ENCODE measurements at places on chromosomes 1 and 21.

GRCh38 chr1:92922356-92923035, 38.8 kb downstream of the DIPK1A start:
- no peak for DNase-seq

DNA sequence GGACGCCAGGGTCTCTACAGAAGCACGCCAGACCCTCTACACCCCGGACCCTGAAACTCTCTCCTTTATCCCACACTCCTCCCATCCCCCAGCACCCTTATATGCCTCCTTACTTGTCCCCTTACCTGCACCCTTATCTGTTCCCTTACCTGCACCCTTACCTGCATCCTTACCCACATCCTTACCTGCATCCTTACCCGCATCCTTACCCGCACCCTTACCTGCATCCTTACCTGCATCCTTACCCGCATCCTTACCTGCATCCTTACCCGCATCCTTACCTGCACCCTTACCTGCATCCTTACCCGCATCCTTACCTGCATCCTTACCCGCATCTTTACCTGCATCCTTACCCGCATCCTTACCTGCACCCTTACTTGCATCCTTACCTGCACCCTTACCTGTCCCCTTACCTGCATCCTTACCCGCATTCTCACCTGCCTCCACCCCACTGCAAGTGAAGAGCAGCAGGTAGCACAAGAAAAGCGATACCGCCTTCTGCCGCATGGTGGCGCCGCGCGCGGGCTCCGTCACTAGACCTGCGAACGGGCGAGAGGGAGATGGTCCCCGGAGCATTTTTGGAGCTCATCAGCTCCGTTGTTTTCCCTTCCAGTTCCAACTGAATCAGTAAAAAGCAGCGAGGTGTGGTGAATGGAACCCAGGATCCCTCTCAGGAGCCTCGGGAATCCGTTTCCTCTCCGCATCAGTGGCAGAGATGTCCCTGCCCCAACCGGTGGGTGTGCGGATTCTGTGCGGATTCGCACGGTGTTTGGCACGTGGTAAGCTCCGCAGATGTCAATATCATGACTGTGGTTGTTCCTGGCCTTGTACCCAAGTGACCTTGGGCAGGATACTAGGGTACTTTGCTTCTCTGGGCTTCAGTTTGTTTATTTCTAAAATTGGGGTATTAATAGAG, 2.9 kb downstream of the IFI6 start:
- DNase-seq, result no peak

- no peak for DNase-seq
Measured at GRCh38 chr1:24442764-24443163, 27.2 kb downstream of the NIPAL3 start.

- DNase-seq, result no peak
Measured at GRCh38 chr1:29397256-29397590, 160.9 kb downstream of the PTPRU start.

GRCh38 chr1:155504207-155504606, 58.4 kb downstream of the ASH1L start:
- DNase-seq, result no peak

GRCh38 chr21:16304174-16305095, 574.7 kb downstream of the USP25 start:
- DNase-seq, result no peak

DNA sequence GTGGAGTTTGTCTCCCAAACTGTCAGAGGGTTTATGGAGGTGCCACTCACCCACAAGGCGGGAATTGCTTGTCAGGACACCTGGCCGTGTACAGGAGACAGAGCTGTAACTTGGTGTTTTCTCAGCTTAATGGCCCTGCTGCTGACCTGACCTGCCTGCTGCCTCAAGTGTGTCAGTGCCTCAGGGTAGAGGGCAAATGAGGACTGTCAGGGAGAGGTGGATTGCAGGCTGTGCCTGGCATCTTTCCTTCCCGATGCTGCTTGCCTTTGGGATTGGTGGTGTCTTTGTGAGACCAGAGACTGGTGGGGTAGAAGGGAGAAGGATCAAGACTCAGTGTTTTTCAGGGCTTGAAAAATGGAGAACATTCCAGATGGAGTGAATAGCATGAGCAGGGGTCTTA, 31.4 kb downstream of the TMEM53 start:
- no peak for DNase-seq

- no peak for DNase-seq
Measured at GRCh38 chr1:170044187-170044586, 30.3 kb downstream of the KIFAP3 start.

DNA sequence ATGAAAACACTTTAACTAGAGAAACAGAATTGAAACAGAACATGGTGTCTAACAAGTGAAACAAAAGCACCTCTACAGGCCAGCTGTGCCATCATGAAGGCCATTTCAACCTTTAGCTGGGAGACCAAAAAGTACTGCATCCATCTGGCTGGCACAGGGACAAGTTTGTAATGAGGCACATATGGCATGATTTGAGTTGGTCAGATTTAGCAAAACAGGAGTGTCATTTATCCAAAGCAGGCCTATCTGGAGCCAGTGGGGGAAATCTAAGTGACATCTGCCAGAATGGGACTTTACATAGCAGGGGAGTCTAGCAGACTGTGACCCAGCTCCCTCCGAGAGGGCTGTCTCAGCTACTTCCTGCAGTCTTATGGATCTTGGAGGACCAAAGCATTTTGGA, 51.9 kb downstream of the DNTTIP2 start:
- no peak for DNase-seq

DNA sequence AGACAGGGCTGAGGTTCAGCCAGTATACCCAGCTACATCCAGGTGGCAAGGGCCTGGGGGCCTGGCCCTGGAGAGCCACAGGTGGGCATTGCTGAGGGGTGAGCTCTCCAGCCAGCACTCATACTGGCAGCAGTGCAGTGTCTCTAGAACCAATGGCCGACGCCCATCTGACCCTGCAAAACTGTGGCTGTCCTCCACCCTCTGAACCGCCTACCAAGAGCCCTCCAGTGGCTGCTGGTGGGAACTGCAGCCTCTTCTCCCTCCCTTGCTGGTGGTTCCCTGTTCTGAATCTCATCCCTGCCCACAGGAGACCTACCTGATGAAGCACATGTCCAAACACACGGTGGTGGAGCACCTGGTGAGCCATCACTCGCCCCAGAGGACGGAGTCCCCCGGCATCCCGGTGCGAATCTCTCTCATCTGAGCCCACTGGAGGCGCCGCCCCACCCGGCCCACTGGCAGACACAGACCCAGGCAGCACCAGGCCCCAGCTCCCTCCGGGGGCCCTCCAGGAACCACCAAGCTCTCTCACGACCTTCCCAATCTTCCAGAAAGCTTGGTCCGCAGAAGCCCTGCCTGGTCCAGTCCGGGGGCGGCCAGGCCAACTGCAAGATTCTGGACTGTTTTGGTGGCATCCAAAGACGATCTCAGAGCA, 22.1 kb downstream of the A3GALT2 start:
- DNase-seq, result no peak

DNA sequence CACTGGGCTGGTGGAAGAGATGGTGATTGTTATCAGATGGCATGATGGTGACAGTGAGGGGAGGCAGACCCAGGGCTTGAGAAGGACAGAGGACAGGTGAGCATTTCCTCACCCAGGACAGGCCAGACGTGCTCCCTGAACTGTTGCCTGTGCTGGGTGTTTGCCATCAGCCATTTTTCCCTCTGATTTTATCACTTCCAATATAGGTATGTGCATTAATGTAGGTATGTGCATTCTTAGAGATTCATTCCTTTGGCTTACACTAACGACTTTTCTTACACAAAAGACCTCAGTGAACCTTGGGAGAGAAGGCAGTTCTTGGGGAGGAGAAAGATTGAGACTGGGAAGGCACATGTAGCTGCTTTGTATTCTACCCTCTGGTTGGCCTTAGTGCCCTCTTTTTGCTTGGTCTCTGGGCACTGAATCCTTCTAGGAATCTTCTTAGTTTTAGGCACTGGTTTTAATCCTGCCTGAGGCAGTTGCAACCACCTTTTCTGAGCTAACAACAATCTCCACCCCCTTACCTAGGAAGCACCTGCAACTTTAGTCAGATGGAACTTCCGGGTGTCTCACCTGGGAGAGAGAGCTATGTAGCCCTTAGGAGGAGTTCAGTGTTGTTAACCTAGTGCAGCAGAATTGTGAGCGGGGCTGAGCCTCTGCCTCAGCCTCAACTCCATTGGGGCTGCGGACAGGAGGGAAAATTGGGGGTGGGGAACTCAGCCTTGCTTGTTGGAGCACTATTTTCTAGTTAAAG, 30.9 kb downstream of the C1orf116 start:
- DNase-seq, result no peak

DNA sequence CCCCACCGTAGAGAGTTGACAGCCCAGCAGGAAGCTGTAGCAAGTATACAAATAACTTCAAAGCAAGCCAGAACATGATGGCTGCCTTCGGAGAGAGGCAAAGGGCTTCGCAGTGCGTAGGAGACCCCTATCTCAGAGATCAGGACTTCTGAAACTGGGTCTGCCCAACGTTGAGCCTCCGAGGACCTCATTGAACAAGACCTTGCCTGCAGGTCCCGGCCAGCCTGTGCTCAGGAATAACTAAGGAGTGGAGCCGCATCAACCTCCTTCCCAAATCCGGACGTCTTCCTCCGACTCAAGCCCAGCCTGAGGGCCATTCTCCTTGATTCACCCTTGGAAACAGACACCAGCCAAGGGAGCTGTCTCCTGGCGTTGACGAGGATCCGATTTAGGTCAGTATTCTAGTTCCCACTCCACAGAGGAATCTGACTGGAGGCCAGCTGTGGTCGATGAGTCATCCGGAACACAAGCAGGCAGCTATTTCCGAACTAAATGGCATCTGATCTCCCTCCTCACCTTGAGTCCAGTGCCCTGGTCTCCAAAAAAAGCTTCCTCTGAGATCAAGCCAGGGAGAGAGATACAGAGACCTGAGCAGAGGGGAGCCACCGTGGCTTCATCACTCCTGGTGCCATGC, 166.5 kb upstream of the COA6 start:
- DNase-seq, result no peak

- DNase-seq, result no peak
Measured at GRCh38 chr1:218394416-218394815, 49.3 kb downstream of the TGFB2 start.

DNA sequence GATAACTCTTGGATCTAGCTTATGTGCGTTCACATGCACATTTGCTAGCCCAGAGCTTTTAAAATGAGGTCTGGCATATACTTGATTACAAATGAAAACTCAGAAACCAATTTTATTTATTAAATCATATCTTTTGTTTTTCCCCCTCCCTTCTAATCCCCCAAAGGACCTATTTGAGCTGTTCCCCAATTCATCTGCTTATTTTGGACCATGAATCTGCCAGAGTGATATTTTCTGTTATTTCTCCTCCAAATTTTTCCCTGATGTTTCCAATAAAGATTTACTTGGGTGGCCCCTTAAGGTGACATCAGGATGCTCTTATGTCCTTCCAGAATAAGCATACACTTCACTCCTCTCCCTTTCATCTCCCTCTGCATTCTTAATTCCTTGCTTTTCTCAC, 123.4 kb downstream of the SYT2 start:
- DNase-seq, result no peak

DNA sequence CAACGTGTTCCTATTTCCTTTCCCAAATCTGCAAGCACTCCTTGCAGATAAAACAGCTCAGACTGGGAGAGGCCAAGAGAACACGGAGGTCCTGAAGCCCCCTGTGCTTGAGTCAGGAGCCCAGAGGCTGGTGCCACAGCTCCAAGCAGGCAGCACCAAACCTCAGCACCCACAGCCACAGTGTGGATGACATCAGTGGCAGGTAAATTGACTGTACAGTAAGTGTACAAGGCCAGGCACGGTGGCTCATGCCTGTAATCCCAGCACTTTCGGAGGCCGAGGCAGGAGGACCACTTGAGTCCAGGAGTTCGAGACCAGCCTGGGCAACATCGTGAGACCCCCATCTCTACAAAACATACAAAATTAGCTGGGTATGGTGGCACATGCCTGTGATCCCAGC, 1.9 kb upstream of the COL6A1 start:
- DNase-seq, result no peak

DNA sequence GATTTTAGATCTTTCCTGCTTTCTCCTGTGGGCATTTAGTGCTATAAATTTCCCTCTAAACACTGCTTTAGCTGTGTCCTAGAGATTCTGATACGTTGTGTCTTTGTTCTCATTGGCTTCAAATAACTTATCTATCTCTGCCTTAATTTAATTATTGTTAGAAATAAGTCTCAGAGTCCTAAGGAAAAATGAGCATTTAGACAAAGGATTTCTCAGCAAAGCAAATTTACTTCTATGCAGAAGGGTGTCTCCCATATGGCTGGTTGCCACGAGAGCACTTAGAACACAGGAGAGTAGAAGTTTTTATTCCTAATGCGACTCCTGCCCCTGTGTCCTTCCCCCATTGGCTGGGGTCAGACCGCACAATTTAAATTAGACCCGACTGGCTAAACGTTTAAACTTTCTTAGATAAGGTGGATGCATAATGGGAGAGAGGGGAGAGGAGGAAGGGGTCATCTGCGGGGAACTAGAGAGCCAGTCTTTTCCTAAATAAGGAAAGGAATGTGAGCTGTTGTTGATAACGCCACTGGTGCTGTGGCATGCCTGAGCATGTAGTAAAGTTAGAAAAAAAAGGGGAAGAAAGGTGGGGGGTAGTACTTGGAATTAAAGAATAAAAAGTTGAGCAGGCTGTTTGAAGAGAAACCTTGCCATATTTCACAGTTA, 170.2 kb downstream of the DYRK1A start:
- DNase-seq, result no peak

DNA sequence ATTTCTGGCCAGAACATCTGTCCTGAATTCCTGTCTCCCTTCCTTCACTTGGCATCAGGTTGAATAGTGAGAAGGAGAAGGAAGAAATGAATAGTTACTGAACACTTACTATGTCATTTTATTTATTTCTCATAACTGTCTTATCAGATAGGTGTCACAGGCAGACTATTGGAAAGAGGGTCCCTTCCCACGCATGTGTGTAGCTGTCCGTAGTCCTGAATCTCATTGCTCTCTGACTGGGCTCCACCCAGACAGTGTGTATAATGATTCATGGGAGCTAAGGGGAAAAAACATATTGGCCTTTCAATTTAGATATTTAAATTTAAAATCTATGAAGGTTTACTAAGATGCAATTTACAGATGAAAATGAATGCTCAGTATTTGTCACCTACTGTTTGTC, 86.1 kb downstream of the OMA1 start:
- DNase-seq, result no peak

GRCh38 chr1:114122941-114123618, 30.6 kb downstream of the SYT6 start:
- DNase-seq, result no peak

DNA sequence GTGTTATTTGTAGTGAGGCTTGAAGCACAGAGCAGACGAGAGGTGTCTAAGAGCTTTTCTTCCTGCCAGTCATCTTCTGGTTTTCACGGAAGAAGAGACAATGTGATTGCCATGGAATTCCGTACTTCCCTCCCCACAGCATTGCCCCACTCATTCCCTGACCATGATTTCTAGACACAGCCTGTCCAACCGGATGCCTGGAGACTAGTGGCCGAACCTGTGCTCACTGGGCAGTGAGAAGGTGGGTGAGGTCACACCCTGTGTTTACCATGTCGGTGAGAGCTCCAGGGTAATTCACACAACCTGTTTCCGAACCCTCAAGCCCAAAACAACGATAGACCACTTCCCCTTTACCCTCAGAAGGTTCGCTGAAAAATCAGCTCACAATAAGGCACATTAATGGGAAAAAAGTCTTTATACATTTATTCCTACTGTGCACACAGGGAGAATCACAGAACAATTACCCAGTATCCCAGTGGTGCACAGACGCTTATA, 271.9 kb upstream of the FMN2 start:
- DNase-seq, result no peak
